Stimulated activated CD4-positive, alpha-beta T cell treated with anti-CD3 and anti-CD28 coated beads, Interleukin-15, amount 100 ng/mL, for 1 hour (primary cell): ENCODE measurements at places on chromosomes 1 and 21.

- DNase-seq, result no peak
Measured at GRCh38 chr1:205317311-205317917, 4.1 kb downstream of the NUAK2 start.

GRCh38 chr1:12518931-12519692, 98.9 kb downstream of the DHRS3 start:
- no peak for DNase-seq

GRCh38 chr1:226946285-226946684, 6.2 kb downstream of the COQ8A start:
- DNase-seq, result no peak

GRCh38 chr1:23657659-23658275, 33.8 kb upstream of the RPL11 start:
- DNase-seq, result no peak

DNA sequence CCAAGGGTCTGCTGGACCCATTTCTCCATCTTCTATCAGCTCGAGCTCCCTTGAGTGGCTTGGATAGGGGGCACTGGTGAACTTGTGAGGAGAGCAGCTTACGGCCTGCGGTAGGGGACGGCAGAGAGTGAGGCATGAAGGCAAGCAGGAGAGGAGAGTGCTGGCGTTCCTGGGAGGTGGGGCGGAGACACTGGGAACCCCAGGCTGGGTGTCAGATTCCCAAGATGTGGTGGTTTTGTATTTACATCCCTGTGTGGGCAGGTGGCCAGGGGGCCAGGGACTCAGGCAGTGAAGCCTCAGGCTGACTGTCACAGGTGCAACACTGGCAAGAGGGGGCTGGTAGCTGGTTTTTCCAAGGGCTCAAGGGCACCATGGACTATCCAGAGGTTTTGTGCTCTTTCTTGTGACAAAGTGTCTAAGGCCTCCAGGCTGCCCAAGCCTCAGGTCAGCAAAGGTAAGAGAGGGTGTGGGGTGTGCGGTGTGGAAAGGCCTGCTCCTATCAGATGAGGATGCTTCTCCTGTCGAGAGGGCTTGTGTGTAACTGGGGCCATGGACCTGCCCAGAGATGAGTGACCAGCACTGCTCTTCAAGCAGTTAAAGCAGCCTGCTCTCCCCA, 45.1 kb upstream of the ROR1 start:
- DNase-seq, result no peak

GRCh38 chr1:229098903-229099578, 171.9 kb upstream of the RAB4A start:
- no peak for DNase-seq

- no peak for DNase-seq
Measured at GRCh38 chr1:178500091-178500770, 3.5 kb upstream of the CLEC20A start.

GRCh38 chr1:208665936-208666335, 421.8 kb upstream of the PLXNA2 start:
- DNase-seq, result no peak

- no peak for DNase-seq
Measured at GRCh38 chr1:199747984-199748383, 279.5 kb upstream of the NR5A2 start.

- no peak for DNase-seq
Measured at GRCh38 chr1:15803380-15803779, 4.1 kb downstream of the UQCRHL start.

- DNase-seq, result no peak
Measured at GRCh38 chr1:147171399-147172167, 687 bp downstream of the PRKAB2 start.

DNA sequence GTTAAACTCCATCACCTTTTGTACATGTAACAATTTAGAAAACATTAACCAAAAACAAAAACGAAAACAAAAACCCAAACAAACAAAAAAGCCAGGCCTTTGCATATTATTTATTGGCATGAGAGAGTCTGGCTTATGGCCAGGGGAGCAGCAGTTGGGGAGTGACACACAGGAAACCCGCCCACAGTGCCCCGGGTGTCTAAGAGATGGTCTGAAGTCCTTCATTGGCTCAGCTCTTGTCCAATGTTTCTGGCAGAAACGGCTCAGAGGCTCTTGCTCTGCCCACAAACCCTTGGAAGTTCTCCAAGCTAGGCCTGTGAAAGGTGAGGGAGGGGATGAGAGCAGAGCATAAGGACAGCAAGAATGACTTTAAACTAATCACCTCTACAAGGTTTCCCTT, 131.5 kb downstream of the CNIH3 start:
- DNase-seq, result no peak

DNA sequence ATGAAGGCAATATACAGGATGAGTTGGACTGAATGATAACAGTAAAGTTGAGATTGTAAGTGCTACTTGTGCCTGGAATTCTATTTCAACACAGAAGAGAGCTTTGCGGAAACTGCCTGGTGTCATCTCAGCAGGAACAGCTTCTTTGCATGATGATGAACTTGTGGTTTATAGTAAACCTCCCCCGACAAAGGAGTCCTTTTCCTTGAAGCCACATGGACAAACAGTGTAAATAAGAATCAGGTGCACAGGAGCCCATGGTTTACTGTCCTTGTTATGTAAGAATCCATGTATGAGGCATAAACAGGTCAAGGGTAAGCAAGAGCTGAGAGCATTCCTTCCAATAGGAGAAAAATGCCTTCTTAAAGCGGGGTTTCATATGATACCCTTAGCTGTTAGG, 66.2 kb downstream of the PCNX2 start:
- DNase-seq, result no peak

DNA sequence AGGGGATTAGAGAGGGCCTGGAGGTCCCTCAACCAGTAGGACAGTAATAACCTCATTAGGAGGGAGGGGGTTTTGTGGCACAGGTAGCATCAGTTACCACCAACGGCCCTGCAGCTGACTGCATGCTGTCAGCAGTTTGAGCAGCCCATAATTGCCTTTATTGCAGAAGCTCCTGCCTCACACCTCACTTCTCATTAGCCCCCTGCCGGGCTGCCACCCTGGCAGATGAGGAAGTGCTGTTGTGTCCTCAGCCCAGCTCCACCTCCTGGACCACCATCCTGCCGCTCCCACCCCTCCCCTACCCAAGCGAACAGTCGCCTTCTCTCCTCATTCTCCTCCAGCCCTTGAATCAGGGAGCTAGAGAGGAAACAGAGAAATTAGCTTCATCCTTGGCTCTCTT, 237.4 kb downstream of the LMX1A start:
- DNase-seq, result no peak

DNA sequence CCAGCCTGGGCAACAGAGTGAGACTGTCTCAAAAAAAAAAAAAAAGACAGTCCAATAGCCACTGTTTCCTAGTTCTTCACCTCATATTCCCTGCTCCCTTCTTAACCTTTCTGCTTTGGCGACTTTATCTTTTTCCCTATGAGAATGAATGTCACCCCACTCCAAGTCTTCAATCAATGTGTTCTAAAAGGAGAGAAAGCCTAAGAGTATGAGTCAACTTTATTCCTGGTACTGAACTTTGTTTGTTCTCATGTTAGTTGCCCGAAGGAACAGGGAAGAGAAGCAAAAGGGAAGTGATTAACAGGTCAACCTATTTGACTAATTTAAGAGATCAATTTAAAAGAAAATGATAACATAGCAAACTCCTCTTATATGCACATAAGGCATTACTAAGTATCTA, 39.9 kb upstream of the SLC16A1 start:
- DNase-seq, result no peak

DNA sequence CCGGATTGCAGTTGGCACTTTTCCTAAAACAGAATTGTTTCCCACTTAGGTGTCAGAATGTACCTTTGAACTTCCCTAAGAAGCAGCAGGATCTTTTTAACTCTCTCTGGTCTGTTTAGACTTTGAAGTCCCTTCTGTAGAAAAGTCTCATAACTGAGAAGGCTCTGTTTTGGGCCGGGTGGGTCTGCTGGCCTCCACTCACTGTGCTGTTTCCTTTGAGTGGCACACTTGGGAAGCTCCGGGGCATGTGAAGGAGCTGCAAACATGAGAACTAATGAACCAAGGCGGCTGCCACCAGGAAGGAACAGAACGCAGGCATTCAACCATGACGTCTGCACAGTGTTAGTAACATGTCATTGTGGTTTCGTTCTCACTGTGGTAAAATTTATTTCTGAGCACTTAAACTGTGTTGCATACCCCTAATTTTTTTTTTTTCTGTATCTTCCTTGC, 19.5 kb upstream of the NCMAP start:
- DNase-seq, result peak; percentile 20

- no peak for DNase-seq
Measured at GRCh38 chr21:25636727-25637126, 2.3 kb upstream of the JAM2 start.

GRCh38 chr1:24465638-24466037, 37.0 kb upstream of the RCAN3 start:
- DNase-seq, result no peak

DNA sequence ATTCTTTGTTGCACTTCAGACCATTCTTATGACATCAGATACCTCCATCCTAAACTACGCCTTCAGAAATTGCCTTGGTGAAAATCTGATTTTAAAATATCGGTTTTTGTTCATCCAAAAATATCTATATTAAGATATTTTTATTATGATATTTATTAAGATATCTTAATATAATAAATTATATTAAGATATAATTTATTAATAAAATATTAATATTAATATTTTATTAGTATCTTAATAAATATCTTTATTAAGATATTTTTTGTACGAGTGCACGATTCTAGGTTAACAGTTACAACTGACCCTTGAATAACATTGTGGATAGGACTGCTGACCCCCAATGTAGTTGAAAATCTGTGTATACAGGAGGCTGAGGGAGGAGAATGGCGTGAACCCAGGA, 20.9 kb downstream of the PADI4 start:
- DNase-seq, result no peak

- no peak for DNase-seq
Measured at GRCh38 chr1:244920911-244921761, 56.8 kb upstream of the HNRNPU start.

- DNase-seq, result no peak
Measured at GRCh38 chr1:229920683-229921082, 146.4 kb upstream of the GALNT2 start.

- no peak for DNase-seq
Measured at GRCh38 chr1:4724695-4725250, 70.4 kb downstream of the AJAP1 start.

DNA sequence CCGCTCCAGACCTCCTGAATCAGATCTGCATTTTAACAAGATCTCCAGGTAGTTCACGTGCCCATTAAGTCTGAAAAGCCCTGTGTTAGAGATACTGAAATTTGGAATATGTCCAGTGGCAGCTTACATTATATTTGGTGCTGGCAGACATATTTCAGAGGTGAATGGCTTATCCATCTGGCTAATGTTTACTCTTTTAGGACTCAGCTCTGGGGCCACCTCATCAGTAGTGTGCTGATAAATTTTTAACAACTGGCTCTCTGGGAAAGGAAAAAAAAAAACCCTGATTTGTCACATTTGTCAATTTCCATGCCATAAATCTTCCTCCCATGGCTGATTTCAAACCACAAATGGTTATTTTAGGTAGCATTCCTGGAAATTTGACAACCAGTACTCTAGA, 25.3 kb upstream of the SYT6 start:
- no peak for DNase-seq

- no peak for DNase-seq
Measured at GRCh38 chr1:160547422-160547821, 24.4 kb upstream of the SLAMF6 start.

- no peak for DNase-seq
Measured at GRCh38 chr21:28402616-28402989, 590.1 kb downstream of the LTN1 start.

DNA sequence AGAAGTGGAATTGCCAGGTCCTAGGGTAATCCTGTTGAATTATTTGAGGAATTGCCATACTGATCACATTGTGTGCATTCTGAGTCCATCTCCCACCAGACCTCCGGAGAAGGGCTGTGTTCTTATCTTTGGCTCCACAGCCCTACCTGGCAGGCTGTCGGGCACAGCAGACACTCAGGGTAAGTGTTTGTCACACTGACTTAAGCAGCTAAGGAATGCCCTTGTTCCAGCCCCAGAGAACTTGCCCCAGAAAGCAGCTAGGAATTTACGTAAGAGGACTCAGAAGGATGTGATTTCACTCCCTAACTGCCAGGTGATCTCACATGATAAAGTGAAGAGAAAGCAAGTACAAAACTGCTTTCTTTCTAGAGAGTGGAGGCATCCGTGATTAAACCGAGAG, 21.0 kb downstream of the VASH2 start:
- no peak for DNase-seq

DNA sequence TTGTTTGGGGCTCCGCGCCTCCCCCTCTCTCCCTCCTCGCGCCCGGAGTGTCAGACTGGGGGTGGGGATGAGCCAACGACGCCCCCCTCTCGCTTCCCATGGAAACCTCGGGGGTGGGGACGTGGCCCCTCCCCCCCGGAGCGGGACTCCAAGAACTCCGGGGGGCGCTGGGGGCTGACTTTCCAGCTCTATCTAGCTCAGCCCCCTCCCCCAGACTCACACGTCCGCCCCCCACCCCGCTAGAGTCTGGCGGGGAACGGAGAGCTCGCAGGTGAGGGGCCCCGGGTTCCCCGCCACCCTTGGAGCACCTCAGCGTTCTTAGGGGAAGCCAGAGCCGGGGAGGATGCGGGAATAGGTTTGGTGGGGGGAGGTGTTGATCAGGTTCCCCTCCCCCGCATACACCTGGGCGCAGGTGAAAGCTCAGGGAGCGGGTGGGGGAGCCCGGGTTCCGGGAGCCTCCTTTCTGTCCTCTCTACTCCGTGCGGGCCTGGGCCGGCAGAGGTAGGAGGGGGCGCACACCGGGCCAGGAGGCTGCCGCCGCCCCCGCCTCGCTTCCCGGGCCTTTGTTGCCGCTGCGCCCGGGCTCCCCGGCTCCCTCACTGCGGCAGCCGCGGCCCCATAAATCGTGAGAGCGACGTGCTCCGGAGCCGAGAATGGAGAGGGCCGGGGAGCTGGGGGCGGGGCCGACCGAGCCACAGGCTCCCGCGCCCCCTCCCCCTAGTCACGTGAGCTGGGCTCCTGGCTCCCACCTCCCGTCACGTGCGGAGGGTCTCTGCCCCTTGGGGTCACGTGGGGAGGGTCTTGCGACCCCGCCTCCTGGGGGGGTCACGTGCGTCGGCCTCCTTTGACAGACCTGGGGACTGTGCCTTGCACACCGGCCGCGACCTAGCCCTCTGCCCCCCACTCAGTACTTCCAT, 1.9 kb downstream of the EFNA3 start:
- DNase-seq, result no peak

GRCh38 chr1:26994020-26994786, 711 bp downstream of the TRNP1 start:
- DNase-seq, result no peak

- DNase-seq, result no peak
Measured at GRCh38 chr1:203512517-203512847, 18.5 kb downstream of the OPTC start.

DNA sequence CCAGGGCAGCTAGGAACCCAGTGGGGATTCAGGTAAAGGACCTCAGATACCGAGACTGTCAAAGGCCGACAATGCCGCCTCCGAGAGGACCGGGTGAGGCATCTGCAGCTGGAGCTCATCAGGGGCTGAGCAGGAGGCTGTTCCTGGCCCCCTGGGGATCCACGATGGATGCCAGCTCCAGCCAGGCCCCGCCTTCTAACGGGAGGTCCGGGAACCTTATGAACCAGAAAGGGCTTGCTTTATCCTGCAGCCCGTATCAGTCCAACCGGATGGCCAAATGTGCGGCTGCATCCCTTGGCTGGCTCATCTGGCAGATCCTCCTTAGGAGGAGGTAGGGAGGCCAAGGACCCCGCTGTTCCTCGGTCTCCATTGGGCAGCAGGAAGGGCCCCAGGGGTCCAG, 32.0 kb downstream of the SLC45A1 start:
- no peak for DNase-seq
